COR-L47 (cell line): ENCODE measurements at places on chromosomes 11 and 22.

DNA sequence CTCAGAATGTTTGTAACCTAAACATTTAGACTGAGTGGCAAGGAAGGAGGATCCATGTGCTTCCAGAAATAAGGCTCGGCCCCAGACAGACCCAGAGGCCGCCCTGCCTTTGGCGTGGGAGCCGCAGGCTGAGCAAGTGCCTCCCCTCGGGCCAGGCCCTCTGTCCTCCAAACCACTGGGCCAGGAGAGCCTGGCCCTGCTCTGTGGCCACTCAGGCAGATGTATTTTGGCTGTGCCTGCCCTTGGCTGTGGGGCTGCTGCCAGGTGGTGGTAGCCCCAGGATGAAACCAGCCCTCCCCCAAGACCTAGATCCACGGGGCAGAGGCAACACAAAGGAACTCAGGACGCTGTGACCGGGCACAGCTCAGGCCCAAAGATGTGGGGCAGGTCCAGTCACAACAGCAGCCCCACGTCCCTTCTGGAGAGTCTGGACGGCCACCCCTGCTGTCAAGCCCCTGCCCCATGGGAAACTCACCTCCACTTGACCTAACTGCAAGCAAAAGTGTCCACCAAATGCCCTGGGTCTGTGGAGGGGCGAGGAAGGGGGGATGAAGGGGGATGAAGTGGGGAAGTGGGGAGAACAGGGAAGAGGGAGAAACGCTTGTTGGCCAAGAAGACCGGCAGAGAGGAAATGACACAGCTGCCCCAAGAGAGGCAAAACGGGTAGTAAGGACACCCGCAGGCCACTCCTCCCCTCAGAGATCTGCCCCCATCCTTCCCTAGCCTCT lies 24.0 kb downstream of the PISD start:
- DNase-seq: no peak

DNA sequence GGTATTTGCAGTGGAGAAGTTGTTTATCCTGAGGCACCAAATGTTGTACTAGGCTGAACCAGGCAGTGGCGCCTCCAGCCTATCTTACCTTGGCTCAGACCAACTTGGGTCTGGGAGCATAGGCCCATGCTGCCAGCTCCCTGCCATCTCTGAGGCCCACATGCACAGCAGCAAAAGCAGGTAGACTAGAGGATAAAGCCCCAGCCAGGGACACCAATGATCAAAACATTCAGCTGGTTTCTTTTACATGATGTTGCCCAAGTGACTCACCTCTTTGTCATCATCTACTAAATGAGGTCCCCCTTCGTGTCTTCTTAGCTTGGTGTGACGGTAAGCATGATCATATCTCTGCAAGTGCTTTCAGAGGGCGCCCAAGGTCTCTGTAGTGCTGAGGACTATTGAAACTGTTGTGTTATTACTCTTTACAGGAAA lies 112.1 kb upstream of the DRD2 start:
- no peak for DNase-seq

DNA sequence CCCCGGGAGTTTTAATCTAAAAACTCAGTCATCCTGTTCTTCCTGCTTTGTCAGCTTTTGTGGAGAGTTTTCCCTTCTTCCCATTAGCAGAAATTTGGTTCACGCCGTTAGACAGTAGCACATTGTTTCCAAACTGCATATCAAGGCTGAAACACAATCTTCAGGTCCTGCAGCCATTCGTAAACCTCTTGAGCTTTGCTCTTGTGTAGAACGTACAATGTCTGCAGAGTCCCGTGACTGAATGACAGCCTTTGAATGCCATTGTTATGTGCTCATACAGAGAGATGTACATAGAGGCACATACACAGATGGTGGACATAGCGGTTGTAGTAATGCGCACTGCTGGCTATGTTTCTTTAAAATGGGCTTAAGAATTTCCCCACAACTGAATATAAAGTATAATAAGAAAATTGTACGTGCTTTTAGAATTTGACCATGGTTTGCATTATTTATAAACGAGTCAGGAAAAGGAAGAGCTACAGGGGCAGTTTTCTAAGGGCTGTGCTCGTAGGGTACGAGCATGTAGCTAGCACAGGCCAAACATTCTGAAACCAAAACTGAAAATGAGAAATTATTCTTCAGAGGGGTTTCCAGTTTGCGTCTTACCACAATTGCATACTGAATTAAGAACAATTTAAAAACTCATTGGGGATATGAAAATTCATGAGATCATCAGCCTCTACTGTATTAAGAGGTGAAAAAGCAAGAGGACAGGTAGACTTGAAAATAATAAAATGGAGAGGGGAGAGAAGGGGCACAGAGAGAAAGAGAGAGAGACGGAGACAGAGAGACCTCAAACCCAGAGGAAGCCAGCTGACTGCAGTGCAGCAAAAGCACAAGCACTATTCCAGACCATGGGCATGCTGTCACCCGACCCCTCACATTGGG lies 310.1 kb downstream of the CADM1 start:
- no peak for DNase-seq

DNA sequence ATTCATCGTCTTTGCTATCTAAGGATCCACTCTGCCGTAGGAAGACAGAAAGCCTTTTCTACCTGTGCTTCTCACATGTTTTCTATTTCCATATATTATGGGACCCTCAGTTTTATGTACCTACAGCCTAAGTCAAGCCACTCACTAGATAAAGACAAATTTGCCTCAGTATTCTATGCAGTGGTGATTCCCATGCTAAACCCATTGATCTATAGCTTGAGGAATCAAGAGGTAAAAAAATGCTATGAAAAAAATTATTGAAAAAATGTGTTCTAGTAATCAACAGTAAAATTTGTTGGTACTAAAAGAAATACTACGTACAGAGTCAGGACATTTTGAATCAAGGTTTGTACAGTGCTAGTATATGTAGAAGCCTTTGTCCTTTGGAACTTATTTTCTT lies 18.1 kb upstream of the OR5AL1 start:
- DNase-seq: no peak

DNA sequence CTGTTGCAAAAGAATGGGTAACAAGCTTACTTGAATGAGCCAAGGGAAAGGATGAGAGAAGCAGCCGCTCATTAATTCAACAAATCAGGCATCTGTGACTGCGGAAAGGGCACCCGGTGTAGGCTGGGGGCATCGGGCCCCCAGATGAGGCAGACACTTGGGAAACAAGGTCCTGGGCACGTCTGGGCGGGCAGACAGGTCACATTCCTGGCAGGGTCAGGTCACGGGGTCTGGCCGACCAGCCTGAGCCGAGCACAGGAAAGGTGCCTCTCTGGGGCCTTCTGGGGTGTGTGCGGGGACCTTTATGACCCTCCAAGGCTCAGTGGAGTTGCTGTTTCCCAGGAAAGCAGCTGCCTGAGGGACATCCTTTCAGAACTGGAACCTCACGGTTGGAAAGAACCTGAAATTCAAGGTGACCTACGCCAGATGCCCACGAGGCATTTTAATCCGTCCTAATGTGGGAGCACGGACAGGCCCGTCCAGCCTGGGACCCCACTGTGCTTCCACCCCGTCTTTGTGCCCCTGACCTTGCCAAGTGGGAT lies 57.1 kb downstream of the ST14 start:
- DNase-seq: no peak

DNA sequence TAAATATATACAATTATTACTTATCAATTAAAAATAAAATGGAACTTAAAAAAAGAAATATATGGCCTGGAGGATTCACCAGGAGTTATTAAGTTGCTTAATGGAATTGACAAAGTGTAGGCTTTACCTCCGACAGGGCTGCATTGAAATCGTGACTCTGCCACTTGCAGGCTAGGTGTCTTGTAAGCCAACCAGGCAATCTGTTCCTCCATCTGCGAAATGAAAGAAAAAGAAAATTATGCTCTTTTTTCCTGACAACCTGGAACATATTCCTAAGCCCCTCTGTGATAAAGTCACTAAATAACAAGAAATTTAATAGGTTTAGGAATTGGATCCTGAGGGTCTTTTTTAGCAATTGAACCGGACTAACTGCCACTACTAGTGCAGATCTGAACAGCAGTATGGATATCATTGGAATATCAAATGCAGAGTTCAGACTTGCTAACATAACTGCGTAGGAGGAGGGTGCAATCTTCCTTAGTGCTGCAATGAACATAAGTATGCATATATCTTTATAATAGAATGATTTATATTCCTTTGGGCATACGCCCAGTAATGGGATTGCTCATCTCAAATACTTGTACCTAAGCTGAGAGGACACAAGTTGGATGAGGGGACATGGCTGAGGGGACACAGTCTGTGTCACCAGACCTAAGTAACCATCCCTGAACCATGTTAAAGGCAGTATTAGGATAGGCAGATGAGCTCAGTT lies 42.5 kb upstream of the CEP126 start:
- no peak for DNase-seq
